ENCODE measurements at places on chromosomes 2 and 18. TPM values are rescaled to one million over a fixed set of nuclear protein-coding genes. Genes with fewer than 3 reads are reported as not detected.
A peak's percentile ranks its signal among the peaks of the same experiment; 100 is the strongest.

Gene COBLL1
- 17.0 TPM for total RNA-seq

Gene RELCH
- 11.5 TPM for total RNA-seq

Gene FBLN7
- 0.32 TPM for total RNA-seq

Gene NEURL3
- total RNA-seq: not detected

Gene TCF23
- total RNA-seq: 0.10 TPM

Gene CCDC85A
- total RNA-seq: 5.5 TPM

DNA sequence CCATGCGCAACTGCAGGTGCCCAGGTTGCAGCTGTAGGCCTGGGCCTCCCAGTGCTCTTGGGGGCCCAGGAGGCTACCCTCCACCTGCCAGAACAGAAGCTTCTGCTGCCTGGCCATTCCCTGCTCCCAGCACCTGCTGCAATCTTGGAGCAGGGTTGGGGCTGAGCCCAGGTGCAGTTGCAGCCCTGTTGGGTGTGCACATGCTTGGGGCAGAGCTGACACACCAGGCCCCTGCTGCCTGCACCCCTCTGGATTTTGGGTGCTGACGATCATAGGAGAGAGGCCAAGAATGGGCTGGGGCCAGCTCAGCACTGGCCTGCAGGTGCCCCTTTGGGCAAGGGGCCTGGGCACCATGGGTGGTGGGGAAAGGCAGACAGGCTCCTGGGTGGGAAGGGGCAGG, 20.5 kb upstream of the SP140L start:
- DNase-seq: no peak

GRCh38 chr18:22314420-22314819, 103.3 kb downstream of the CTAGE1 start:
- no peak for DNase-seq

GRCh38 chr2:54384301-54385203, 71.6 kb upstream of the SPTBN1 start:
- DNase-seq: no peak

DNA sequence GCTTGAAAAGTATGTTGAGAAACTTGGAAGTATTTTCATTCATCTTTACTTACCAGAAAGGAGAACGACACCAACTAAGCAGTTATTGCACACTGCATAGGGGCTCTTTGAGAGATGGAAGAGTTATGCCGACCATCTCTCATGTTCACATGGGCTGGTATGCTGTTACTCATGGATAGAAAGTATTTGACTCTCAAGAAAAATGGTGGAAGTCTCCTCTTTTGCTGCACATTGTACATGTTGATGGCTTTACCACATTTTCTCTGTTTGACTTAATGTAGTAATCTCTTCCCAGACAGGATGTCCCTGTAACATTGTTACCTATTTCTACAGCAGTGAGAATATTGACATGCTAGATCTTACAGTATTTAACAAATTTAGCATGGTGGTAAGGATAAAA, 23.2 kb downstream of the CAB39 start:
- no peak for DNase-seq

GRCh38 chr2:109275120-109276012, 146.4 kb downstream of the SH3RF3 start:
- DNase-seq: peak; percentile 26

DNA sequence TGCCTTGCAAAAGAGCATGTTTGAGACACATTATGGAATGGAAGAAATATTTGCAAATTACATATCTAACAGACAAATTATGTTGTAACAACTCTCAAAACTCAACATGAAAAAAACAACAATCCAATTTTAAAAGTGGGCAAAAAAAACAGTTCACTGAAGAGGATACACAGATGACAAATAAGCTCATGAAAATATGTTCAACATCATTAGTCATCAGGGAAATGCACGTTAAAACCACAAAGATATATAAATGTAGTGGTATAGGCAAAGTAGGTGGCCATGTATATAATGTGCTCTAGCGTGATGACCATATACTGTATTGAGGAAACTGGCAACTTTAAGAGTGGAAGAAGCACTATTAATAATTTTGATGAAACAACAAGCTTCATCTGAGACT, 220.1 kb downstream of the IRS1 start:
- DNase-seq: no peak

GRCh38 chr2:46535896-46536295, 56.5 kb downstream of the TMEM247 start:
- DNase-seq: no peak

GRCh38 chr2:129369437-129369836, 610.0 kb upstream of the RAB6C start:
- no peak for DNase-seq

- DNase-seq: no peak
Measured at GRCh38 chr2:194962254-194962653, 694.8 kb upstream of the SLC39A10 start.

DNA sequence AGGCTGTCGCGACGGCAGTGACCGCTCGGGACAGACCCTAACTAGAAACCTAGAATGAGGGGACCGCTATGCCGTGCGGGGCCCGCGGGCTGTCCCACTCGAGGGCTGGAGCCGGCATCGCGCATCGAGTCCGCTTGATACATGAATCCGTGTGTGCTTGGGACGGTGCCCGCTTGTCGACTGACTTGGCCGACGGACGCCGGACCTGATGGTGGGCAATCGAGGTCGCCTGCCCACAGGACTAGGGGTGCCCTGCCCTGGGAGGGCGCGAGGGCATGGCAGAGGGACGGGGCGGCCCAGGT, 749 bp upstream of the PTMA start:
- no peak for DNase-seq

- no peak for DNase-seq
Measured at GRCh38 chr2:85699325-85699724, 5.2 kb downstream of the GNLY start.
